ENCODE measurements at places on chromosomes 4 and X.

DNA sequence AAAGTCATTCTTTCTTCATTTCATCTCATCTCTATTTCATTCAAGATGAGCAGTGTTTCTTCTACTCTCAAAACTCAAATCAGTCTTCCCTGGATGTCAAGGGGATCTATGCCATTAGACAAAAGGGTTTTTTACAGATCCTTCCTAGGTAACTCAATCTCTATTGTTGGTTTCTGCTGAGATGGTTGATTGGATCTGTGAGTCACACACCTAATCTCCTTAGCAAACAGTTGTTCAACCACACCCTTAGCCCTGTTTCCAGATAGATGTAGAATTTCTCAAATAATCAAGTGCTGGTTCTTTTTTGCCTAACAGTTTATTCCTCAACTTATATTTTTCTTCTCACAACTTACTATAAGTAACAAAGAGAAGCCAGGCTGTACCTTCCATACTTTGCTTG, 200.5 kb downstream of the KDR start:
- DNase-seq, result no peak

DNA sequence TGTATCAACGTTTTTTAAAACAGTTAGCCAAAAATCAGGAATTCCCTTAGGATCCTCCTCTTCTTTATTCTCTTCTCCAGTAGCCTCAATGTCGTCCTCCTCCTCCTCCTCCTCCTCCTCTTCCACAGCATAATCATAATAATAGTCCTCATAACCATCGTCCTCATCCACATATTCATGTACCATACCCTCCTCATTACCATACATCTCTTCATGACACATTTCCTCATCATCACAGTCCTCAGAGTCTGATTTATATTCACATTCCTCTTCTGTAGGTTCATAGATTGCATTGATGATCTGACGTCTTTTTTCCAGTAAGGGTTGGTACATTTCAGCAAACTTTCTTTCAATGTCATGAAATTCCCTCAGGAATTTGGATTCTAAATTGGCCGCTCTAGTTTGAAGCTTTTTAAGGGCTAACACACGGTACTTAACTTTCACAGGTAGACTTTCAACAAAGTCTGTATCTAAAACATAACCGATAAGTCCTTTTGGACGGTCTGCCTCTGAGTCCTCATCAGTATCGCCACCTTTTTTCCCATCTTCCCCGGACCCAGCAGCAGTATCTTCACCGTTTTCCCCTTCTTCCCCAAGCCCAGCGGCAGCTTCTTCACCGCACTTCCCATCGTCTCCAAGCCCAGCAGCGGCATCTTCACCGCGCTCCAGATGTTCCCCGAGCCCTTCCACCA, 771 bp downstream of the NAP1L2 start:
- no peak for DNase-seq

- DNase-seq, result no peak
Measured at GRCh38 chrX:56803850-56804681, 75.0 kb downstream of the NBDY start.

GRCh38 chr4:37528166-37528885, 157.8 kb downstream of the RELL1 start:
- no peak for DNase-seq

DNA sequence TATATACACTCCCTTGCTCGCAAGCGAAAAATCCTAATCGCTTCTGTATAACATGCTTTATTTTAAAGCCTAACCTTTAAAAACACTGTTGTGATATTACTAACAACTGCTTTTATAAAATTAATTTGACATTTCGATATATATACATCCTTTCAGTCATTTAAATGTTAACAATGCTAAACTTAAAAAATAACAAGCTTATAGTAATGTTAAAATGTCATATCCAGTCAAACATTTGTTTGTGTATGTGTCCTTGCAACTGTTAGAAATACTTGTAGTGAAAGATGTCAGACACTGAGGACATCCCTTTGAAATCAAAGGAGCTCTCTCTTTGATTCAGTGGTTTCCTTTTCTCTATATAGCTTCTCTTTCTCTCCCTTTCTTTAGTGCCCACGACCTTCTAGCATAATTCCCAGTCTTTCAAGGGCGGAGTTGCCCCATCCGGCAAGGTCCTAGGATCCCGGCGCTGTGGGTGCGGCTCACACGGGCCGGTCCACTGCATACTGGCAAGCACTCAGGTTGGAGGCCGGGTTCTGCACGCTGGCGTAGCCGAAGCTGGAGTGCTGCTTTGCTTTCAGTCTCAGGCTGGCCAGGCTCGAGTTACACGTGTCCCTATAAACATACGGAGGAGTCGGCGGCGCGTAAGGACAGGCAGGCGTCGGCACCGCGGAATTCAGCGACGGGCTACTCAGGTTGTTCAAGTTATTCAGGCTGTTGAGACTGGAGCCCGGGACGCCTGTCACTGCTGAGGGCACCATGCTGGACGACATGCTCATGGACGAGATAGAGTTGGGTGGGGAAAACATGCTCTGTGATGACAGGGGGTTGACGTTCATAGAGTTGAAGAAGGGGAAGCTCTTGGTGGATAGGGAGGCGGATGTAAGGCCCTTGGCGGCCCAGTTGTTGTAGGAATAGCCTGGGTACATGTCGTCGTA, 5.0 kb downstream of the PITX2 start:
- no peak for DNase-seq

- DNase-seq, result no peak
Measured at GRCh38 chr4:28006021-28006420, 1145.4 kb downstream of the STIM2 start.

DNA sequence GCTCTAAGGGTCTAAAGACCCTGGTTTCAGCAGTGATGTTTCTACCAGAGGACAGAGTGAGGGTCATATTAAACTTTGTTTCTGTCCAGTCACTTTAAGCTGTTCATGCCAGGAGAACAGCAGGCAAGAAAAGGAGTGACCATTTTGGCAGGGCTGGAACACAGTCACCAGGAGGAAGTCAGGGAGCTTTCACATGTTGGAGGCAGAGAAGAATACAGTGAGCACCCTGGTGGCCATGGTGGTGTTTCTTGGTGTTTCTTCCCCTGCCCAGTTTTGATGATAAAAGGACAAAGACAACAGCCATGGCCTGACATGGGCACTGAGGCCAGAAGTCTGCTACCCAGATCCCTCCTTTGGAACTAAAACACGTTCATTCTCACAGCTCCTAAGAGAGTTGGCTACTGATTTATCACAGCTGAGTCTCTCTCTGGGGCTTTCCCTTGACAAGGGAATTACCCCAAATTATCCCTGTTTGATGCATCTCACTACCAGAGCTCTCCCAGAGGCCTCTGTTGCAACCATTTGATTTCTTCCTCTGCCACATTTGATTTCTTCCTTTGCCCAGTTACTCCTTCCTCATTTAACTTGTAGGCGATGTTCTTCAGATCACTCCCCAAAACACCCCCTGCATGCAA, 106.4 kb upstream of the NWD2 start:
- no peak for DNase-seq

Data from astrocyte (in vitro differentiated cells and primary cell).